Activated effector memory CD4-positive, alpha-beta T cell treated with Interleukin-2 at 50 U/mL for 16 hours (primary cell): ENCODE measurements at places on chromosomes 11 and 22.

- no peak for DNase-seq
Observed at GRCh38 chr11:132058211-132058772, 687.9 kb downstream of the NTM start.

DNA sequence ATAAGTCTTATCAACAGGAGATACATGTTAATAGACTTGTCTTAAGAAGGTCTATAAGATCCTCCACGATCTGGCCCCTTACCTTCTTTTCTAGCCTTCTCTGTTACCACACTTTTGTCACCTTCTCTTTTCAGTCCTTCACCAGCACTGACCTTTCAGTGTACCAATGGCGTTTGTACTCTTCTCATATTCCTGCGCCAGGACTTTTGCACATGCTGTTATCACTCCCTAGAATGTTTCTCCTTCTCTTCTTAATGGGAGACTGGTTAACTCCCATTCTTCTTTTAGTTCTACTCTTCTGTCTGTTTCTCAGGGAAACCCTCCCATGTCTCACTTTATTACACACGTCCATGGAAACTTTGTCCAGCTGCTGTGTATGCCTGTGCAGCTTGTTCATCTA lies 4.4 kb upstream of the EED start:
- no peak for DNase-seq

DNA sequence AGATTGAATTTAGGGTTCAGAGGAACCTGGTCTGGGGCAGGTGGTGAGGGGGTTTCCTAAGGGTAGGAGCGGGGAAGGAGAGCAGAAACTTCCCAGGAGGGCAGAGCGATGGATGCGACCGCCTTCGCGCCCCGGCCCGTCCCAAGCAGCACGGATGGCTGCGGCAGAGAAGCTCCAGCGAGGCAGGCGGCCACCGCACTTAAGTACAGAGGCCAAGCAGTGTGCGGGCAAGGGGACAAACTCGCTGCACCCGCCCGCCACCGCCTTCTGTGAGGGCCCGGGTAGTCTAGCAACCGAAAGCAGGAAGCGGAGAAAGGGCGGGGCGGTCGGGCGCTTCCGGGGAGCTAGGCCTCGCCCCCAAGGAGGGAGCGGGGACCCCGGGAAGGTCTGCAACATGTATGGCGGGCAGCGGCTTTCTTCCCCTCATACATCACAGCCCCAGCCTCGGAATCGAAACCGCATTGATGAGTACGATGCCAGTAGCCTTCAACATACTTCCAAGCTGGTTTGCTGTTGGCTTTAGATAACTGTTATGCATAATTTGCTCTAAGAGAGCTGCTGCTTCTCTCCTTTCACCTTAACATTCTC lies at the start of gene AGBL2:
AGBL2 (minus strand) TSS at position 288 of the 588 bp plus-strand sequence. CDS start 719 bp downstream, outside the sequence.
- peak; percentile 74 for DNase-seq

DNA sequence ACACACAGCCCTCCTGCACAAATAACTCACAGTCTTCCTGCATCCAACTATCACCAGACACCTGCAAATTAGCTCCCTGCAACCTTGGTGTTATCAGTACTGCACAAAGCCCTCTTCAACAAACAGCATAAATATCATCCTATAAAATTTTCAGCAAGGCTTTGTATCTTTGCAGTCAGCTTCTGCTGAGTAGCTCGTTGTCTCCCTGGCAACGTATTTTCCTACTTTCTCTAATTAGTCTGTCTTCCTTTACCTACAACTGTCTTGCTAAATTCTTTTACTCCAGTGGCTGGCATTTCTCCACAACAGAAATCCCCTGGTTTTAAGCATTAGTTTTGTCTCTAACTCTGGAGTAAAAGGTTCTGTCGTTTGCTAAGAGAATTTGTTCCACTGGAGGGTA lies 3.9 kb downstream of the OR8D4 start:
- no peak for DNase-seq

DNA sequence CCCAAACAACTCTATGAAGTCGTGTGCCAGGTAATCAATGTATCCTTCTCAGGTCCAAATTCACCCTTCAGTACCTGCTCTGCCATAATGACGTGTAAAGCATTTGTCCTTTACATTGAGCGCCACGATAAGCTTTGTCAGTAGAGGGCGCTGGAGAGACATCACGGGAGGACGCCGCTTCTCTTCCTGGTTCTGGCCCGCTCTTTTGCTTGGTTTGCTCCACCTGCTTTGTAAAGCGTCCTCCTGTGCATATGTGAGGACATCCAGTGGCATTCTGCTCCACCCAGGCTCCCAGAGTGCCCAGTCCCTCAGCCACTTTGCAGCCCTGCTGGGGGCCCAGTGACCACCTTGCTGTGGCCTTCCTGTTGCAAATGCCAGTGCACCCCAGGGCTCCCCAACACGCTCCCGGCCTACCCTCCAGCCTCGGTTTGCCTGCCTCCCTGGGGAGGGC lies 61.1 kb downstream of the WT1 start:
- DNase-seq: no peak

DNA sequence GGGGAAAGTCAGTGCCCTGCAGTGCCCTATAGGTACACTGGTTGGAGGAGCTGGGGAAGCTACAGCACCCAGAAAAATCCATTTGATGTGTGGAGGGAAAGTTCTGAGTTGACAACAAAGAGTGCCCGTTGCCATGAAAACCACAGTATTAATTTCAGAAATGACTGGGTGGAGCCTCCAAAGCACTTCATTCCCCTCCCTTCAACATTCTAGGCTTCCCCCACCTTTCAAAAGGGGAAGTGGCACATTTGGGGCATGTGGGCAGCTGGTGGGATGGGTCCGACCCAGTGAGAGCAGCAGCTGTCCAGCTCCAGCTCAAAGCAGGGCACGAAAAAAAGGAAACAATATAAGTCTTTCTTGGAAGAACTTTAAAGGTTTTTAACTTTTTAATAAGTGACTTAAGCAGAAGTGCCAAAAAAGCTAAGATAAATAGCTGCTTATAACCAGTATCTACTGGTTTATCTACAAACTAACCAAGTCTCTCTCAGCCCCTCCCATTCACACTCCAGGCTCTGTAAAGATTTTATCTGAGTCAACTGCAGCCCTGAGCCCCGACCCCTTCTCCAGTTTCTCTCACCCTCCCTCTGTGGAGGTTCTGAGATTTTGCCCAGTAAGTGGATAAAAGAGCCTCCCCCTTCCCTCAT lies 9.0 kb upstream of the AHNAK start:
- peak; percentile 55 for DNase-seq

DNA sequence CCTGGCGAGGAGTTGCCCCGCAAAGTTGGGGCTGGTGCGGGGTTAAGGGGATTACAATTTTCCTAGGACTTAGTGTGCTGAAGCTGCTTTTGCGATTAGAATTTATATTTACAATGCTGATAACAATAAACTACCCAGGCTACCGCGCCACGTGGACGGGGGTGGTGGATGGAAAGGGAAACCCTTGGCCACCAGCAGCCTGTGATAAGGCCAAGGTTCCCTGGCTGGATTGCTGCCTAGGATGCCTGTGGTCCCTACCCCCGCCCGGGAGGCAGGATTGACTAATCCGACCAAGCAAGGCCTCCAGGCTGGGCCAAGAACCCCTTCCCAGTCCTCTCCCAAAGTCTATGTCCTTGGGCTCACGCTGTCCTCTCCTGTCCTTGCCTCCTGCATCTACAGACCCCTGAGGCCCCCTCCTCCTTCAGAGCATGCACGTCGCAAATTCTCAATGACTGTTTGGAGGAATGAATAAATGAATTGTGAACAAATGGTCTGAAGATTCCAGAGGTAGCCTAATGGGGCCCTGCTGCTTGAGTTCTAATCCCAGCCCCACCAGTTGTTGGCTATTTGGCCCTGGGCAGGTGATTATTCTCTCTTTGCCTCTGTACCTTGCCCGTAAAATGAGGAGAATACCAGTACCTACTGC lies 7.6 kb upstream of the CHKA start:
- DNase-seq: no peak

GRCh38 chr11:91947215-91947820 lies 277.3 kb upstream of the FAT3 start:
- DNase-seq: no peak

GRCh38 chr22:46584081-46584921 lies 35.9 kb upstream of the GRAMD4 start:
- no peak for DNase-seq

- DNase-seq: no peak
Observed at GRCh38 chr11:119103793-119104192, 2.1 kb upstream of the DPAGT1 start.

GRCh38 chr11:1755692-1756561 lies 5.5 kb upstream of the IFITM10 start:
- no peak for DNase-seq

GRCh38 chr11:64127267-64128072 lies 38.4 kb downstream of the MACROD1 start:
- DNase-seq: no peak

- no peak for DNase-seq
Observed at GRCh38 chr11:102530558-102530957, at the start of gene MMP7. MMP7 (minus strand) TSS chr11:102530747; CDS start chr11:102530700, 47 bp downstream.

GRCh38 chr22:48185071-48186055 lies 1422.9 kb downstream of the TBC1D22A start:
- no peak for DNase-seq

DNA sequence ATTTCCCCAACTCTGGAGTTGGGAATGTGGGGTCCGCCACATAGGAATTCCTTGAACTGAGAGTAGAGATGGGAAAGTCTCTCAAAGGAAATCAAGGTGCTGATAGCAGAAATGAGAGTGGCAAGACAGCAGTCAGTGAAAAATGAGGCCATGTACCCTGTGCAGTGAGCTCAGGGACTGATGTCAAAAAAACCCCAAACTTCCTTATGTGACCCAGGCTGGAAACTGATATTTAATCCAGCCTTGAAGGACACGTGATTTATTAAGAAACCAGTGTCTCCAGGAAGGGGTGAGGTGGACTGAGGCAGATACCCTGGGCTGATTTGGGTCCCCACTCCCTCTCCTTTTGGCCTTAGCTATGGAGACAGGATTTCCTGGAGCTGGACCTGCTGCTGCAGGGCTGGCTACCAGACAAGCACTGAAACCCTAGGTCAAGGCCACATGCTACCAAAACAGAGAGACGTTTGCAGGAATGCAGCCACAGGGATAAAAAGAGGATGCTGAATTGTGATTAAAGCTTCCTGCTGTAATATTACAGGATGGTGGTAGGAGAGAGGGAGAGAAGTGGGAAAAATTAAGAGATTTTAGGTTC lies 25.3 kb upstream of the FCHSD2 start:
- no peak for DNase-seq

DNA sequence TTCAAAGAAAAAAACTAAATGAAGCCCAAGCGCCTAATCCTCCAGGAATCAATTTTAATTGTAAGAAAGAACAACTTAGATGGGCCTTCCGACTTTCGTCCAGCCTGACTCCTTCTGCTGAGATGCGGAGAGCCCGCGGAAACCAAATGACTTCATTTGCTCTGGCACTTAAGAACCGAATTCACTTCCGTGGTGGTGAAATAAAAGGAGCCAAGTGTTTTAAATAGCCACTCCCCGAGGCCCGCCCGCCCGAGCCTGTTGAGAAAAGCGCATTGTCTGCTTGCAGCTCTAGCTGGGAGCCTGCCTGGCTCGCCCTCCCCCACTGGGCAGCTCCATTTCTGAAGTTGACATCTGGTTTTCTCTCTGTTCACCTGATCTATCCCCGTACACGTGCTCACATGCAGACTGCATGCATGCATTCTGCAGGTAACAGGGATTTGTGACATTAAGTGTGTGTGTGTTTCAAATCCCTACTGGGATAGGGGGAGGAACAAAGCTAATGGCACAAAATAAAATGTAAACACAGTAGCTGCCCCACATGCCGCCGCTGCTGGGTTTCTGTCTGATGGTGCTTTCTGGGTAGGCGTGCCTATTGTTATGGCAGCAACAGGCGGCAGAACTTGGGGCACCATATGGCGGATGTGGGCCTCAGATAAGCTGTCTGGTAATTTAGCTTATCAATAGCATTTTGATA lies 6.2 kb downstream of the TEAD1 start:
- no peak for DNase-seq

DNA sequence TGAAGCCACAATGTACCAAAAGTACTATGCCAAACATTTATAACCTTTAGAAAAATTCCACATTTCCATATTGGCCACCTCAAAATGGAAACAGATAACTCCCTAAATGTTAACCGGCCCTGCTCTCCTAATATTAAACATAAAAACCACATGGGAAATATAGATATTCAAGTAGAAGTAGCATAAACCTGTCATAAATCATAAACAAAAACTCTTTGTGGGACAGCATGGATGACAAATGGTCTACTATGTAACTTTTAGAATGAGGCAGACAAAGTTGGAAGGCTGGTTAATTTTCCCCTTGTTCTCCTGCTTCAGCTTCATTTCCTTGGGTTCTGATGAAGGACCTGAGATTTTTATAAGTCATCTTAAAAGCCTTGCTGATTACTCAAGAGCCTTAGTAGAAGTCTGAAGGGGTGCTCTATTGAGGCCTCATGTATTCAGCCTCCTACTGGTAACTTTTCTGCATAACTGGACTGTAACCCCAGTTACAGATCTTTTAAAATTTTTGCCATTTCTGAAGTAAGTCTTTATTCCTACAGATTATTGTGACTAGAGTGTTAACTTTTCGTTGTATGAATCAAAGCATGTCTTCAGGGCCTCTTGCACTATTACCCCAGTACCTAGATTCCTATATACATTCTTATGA lies 116.4 kb downstream of the STIM1 start:
- no peak for DNase-seq

- DNase-seq: no peak
Observed at GRCh38 chr11:8784954-8785353, 102.4 kb downstream of the RPL27A start.

GRCh38 chr11:8698917-8699441 lies 16.4 kb downstream of the RPL27A start:
- no peak for DNase-seq

DNA sequence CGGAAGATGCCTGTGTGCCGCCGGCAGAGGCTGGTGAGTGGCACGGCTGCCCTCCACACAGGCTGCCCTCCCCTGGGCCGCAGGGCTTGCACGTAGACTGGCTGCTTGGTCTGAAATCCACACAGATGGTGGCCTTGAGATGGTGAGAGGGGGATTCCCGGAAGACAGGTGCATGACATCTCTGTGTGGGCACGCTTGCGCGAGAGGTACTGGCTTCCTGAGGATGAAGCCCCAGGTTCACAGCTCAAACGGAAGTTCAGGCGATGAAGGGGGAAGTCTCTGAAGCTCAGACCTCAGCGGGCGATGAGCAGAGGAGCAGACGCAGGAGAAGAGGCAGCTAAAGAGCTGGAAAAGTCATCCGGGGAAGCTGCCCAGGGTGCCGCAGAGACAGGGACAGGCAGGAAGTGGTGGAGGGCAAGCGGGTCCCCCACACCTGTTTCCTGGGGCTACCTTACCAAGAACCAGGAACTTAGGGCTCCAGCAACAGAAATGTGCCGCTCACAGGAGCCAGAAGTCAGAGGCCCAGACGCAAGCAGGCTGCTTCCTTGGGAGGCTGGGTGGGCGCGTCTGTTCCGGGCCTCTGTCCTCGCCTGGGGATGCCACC lies 7.2 kb downstream of the CRELD2 start:
- peak; percentile 67 for DNase-seq
